ENCODE measurements at places on chromosomes 4 and X.

DNA sequence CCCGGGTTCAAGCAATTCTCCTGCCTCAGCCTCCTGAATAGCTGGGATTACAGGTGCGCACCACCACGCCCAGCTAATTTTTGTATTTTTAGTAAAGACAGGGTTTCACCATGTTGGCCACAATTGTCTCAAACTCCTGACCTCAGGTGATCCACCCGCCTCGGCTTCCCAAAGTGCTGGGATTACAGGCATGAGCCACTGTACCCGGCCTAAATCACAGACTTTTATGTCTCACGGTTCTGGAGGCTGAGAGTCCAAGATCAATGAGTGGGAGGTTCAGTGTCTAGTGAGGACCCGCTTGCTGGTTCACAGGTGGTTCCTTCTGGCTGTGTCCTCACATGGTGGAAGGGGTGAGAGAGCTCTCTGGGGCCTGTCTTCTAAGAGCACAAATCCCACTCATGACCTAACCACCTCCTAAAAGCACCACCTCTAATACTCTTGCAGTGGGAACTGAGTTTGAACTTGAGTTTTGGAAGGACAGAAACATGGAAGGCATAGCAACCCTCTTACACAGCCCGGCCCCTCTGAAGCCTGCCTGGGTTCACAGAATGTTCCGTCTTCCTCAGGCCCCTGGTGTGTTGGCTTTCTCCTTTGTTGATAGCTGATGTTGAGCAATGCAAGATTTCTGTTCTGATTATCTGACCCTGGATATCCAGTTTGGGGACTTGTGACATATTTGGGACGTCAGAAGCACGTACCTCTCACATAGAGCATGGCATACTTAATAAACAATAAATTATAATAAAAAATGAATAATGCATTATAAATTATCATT is 1.9 kb upstream of the AKAP17A start:
- DNase-seq = no peak

DNA sequence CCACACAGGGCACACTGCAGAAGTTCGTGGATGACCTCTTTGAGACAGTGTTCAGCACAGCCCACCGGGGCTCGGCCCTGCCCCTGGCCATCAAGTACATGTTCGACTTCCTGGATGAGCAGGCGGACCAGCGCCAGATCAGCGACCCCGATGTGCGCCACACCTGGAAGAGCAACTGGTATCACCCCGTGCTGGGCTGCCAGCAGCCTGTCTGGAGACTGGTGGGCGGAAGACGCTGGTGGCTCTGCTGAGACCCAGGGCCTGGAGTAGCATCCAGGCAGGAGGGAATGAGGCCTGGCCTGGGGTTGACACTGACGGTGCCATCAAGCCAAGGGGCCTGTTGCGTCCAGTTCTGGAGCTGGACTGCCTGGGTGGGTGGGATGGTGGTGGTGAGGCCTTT is 8.6 kb downstream of the LAGE3 start:
- no peak for DNase-seq

GRCh38 chr4:87130985-87131703 is 89.3 kb downstream of the KLHL8 start:
- DNase-seq = no peak

GRCh38 chr4:62407534-62407933 is 1207.4 kb downstream of the ADGRL3 start:
- no peak for DNase-seq

DNA sequence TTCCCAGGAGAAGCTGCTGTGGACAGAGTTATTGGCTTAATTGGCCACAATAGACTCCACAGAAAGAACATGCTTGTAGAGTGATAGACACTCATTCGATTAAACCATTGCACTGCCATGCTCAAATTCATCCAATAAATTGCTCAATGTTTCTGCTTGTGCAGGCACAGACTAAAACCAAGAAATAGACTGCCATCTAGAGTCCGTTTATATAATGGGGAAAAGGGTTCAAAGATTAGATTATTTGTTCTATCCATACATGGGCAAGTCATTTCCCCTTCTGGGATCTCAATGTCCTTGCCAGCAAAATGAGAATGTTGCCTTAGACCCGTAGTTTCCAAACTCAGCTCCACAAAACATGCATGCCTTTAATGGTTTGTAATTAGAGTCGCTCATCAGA is 8.7 kb downstream of the SMIM10 start:
- DNase-seq = no peak

DNA sequence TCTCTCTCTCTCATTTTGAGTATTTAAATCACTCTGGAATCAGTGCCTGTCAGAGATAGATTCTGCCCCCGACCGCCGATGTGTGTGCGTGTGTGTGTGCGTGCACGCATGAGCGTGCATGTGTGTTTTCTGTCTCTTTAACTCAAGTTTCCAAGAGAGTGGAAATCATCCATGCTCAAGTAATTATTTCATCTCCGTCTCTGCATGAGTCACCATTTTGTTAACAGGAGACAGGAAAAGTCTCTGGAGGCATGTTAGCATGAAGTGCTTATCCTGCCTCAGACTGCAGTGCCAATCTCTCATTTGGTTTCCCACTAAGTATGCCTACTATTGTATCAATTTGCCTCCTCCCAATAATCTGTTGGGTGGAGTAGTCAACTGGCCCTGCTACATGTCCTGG is 182.9 kb upstream of the NHS start:
- no peak for DNase-seq

DNA sequence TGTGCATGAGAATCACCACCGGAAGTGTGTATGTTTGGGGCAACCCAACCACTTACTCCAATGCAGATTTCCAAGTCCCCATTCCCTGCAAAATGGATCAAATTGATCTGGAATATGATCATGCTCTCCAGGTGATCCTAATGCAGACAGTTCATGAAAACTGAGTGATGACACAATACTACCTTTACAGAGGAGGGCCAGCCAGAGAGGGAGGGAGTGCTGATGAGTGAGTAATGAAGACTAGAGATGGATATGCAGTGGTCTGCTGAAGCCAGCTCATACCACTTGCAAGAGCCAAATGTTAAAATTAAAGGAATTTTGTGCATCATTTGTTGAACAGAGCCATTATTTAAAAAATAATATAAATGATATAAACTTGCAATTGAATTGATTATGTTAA is 10.2 kb upstream of the CPE start:
- no peak for DNase-seq

DNA sequence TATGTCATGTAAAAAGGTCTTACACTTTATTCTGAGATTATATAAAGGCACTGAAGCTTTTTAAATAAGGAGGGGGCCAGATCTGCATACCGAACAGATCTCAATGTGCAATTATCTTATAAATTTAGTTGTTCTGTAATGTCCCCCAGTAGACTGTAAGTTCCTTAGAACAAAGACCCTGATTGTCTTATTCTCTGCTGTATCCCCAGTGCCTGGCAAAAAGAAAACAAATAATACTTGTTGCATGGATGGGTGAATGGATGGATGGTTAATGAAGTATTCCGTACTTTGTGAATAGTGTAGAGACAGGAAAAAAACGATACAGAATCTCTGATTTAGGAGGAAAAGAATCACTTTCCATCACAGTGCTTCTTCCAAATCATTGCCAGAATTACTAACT is 141.5 kb downstream of the CHM start:
- DNase-seq = no peak

- no peak for DNase-seq
Observed at GRCh38 chr4:11636031-11636430, 207.3 kb upstream of the HS3ST1 start.

DNA sequence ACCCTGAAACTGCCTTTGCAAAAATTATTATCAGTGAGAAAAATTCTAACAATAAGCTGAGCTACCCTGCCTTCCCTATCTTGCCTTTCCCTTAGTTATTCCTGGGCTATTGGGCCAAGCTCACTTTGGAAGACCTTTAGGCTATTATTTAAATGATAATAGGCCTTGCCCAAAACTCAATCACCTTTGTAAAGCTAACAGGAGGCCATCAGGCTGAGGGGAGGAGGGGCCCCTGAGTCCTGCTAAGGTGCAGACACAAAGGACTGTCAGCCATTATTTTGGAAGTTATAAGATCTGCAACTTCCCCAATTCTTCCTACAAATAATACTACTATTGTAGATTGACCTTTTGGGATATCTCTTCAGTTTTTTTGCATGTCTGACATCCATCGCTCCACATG is 278.8 kb upstream of the DIAPH2 start:
- DNase-seq = no peak

- DNase-seq = no peak
Observed at GRCh38 chrX:13493659-13494058, 75.7 kb upstream of the EGFL6 start.

DNA sequence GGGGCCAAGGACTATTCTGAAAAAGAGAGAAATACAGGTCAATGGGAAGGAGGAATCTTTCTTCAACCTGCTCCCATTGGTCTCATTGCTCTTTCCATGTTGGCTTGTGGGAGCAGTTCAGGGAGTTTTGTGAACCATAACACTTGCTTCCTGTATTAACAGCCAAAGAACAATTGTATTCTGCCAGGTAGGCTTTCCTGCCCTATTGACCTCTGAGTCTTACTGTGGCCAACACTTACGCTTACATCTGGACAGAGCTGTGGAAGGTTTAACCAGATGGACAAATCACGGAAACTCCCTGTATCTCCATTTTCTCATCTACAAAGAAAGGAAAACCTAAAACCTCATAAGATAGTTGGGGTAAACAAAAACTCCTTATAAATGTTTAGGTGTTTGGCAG is 30.7 kb downstream of the MID1IP1 start:
- DNase-seq = no peak

DNA sequence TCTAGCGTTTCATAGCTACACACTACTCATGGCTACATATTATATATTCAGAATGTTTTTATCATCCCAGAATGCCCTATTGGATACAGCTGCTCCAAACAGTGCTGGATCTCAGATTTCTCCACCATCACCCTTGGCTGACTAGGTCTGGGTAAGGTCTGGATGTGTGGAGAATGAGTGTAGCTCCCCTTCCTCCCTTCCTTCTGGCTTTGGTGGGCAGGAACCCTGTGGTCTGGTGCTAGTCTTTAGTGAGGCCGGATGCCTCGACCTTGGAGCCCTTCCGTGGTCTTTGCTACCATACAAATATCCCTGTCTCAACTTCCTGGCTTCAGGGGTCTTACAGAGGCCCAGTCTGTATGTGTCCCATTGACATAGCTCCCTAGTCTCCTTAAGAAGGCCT is 52.1 kb upstream of the KDR start:
- DNase-seq = no peak

GRCh38 chrX:64427281-64427680 is 32.0 kb upstream of the MTMR8 start:
- no peak for DNase-seq

GRCh38 chr4:3201718-3202702 is 46.9 kb upstream of the MSANTD1 start:
- peak; percentile 59 for DNase-seq

- no peak for DNase-seq
Observed at GRCh38 chr4:121788896-121789295, 12.2 kb upstream of the EXOSC9 start.

DNA sequence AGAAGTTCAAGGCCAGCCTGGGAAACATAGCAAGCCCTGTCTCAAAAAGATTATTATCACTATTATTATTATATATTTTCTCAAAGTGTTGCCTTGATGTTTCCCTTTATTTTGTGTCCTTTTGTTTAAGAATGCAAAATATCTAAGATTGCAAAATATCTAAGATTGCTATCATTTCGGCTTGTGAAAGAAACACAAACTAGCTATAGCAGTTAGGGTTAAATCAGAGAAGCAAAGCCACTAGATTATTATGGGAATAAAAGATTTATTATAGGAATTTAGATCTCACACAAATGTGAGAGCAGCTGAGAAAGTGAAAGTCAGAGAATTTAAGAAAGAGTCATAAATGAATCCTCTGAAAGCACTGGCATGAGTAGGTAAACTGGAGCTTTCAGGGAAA is 18.0 kb upstream of the TMEM184C start:
- DNase-seq = no peak

GRCh38 chrX:46791927-46792809 is 33.2 kb upstream of the SLC9A7 start:
- no peak for DNase-seq
